ENCODE measurements at places on chromosomes 13 and 19.

DNA sequence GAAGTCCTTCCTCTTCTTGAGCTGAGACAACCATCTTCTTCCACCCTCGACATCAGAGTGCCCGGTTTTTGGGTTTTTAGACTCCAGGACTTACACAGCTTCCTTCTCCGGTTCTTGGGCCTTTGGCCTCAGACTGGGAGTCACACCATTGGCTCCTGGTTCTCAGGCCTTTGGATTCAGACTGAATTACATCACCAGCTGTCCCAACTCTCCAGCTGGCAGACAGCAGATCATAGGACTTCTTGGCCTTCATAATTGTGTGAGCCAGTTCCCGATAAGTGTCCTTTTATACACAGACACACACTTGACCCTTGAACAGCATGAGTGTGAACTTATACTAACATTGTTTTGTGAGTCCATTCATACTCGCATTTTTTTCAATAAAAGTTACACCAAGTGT, 166.0 kb upstream of the UBL3 start:
- DNase-seq = no peak

- no peak for DNase-seq
Observed at GRCh38 chr13:104608331-104608730, 1542.1 kb upstream of the SLC10A2 start.

DNA sequence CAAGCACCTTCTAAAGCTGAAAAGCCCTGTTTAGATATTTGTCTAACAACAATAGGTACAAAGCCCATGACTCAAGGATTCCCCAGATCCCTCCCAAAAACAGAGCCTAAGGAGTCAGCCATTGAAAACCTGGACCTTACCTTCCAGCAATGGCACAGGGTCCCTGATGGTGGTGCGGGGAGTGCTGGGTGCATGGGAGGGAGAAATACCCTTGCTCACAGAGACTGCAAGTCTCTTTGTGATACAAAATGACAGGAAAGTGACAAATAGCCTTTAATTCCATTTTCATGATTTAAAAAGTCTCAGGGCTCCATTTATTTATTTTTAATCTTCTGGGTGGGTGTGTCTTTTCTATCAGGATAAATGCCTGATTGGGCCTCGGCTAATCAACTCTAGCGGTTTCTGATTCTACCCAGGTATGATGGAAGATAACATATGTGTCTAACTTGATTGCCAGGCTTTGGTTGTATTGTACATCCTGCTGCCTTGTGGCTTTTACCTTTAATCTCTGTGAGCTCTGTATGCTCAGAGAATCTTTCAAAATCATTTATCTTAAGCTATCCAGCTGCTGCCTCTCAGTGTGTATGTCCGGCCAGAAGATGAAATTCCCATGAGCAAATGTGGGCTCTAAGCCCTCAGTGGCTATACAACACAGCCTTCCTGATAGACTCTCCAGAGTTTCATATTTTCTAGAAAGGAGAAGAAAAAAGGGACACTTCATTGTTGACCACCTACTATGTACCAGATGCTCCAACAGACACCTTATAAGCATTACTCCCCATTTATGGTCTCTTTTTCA, 54.6 kb upstream of the FAM124A start:
- DNase-seq = no peak

GRCh38 chr13:47997384-47997783, 3.7 kb downstream of the SUCLA2 start:
- no peak for DNase-seq

DNA sequence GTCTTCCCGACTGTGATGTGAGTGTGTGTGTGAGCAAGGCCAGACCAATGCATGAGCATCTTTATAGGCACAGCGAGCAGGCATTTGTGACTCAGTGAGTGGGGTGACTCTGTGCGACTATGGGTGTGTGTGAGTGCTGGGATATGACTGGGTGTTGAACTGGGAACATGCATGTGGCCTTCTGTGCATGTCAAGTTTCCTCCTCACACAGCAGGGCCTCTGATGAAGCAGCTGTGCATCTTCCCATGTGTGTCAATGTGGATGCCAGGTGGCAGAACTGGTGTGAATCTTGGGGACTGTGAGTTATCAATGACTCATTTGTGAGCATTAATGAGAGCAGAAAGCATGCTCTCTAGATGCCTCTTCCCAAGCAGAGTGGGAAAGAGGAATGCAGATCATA, 12.1 kb upstream of the LGALS14 start:
- DNase-seq = no peak

- DNase-seq = no peak
Observed at GRCh38 chr13:76594435-76594834, 291.8 kb downstream of the KCTD12 start.

Data from NAMALWA (cell line).